BJ (cell line): ENCODE measurements at places on chromosomes 2 and 18. TPM values are rescaled to one million over a fixed set of nuclear protein-coding genes. Genes with fewer than 3 reads are reported as not detected.

Gene TEX44
- not detected in 2 replicates for polyA plus RNA-seq

- no peak for DNase-seq
Observed at GRCh38 chr2:160335441-160335840, 135.4 kb upstream of the ITGB6 start.

DNA sequence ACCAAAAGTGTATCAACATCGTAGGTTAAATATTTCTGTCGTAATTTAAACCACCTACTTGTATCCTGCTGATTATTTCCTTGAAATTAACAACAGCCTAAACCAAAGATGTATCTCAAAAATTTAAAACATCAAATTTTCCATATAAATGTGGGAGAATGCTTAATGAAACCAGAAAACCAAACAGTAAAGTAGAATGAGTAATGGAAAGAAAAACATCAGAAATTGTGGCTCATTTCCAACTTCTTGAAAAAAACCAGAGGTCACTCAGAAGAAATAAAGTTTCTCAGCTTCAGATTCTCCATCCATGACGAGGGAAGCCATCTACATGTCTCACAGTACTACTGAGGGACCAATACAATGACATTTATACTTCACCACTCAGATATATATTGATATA is 296.5 kb downstream of the NOL4 start:
- no peak for DNase-seq

Gene TRIM54
- 0.05 TPM in 1 of 2 replicates, not detected in the other for polyA plus RNA-seq

GRCh38 chr2:11871421-11871820 is 125.0 kb downstream of the LPIN1 start:
- no peak for DNase-seq

Gene GCG
- polyA plus RNA-seq: not detected in 2 replicates

Gene RFTN2
- 0.04 and 0.16 TPM in 2 replicates for polyA plus RNA-seq

Gene SAG
- polyA plus RNA-seq: not detected in 2 replicates

Gene IL1R1
- 37.3 and 43.4 TPM in 2 replicates for polyA plus RNA-seq

- no peak for DNase-seq
Observed at GRCh38 chr2:135818937-135819610, 17.9 kb downstream of the LCT start.

DNA sequence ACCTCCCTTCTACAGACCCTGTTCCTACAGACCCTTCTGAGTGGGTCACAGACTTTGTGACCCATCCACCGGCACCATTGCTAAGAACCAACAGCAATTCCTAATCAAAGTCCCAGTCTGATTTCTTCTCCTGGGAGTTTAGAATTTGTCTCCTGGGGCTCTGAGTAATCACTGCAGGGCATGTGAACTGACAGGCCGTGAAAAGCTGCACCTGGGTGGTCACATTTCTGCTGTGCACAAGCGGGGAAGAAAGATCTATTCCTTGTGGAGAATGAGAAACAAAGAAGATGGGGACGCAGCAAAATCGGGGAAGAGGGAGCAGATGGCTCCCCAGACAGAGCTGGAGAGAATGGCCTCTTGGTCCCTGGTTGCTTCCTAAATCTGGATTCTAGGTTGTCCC is 151.0 kb downstream of the ARL4C start:
- DNase-seq: no peak

Gene FRZB
- polyA plus RNA-seq: 0.23 and 0.28 TPM in 2 replicates

DNA sequence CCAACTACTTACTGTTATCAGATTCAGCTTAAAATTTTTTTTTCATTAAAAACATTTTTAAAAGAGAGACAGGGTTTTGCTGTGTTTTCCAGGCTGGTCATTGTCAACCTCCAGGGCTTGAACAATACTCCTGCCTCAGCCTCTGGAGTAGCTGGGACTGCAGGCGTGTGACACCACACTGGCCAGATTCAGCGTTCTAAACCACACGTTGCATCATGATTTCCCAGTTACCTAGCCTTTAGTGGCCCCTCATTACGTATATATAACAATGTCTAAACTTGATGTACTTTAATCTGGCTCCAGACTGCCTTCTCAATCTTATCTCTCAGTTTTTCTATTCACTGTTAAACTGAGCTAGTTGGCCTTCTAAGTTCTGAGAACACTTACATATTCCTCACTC is 89.6 kb downstream of the COMMD1 start:
- no peak for DNase-seq

DNA sequence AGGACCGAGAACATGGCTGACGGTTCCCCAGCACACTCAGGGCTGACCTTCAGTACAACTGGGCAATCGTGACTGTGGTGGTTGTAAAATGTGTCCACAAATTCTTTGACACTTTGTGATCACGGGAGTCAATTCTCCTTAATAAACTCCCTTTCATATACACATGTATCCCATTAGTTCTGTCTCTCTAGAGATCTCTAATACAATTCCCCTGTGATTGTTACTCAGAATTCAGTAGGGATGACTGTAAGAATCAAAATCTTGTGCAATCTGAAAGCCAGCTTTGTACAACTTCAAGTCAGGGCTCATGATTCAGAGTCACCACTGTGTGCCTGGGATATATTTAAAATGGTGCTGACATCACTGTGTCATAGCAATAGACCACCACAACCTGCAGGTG is 89.5 kb upstream of the LMAN1 start:
- no peak for DNase-seq

GRCh38 chr2:128791985-128792320 is 473.3 kb upstream of the HS6ST1 start:
- no peak for DNase-seq

DNA sequence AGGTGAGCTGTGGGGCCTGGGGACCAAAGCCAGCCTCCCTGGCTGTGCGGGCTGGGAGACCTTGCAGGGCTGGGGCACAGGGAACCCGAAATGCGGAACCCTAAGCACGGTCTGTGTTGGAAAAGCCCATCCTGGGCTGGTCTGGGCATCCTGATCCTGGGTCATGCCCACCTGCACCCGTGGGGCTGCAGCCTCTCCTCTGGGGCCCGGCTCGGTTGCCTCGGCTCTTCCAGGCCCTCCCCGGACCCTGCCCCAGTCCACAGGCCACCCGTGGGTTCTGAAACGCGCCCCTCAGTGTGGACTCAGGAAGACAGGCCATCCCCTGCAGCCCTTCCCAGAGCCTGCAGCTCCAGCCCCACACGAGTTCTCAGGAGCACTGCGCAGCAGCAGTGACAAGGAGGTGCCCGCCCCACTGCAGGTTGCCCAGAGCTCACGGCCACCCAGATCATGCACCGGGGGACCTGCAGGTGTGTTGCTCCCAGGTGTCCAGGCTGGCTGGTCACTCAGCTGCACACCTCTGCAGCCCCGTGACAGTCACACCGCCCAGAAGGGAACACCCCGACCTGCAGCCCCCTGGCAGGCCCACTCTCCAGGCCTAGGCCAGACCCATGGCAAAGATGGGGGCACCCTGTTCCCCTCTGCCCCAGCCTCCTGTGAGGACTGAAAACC is 12.2 kb upstream of the NFATC1 start:
- DNase-seq: no peak

Gene PXDN
- 144 and 212 TPM in 2 replicates for polyA plus RNA-seq

DNA sequence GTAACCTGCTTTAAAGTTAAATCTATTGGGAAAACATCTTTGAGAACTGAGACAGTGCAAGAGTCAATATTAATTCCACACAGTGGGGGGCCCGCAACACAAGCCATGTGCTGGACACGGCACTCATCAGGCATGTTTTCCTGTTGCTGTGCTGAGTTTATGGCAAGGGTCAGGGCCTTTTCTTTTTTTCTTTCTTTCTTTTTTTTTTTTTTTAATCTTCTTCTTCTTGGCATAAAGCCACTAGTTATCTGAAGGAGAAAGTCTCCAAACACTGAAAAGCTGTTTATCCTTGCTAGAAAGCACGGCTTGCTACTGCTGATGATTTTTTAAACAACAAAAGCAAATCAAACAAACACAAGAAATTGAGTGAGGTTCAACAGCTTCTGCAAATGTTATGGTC is 252.1 kb downstream of the ZNF521 start:
- DNase-seq: no peak

Gene NT5C1B
- not detected in 2 replicates for polyA plus RNA-seq

DNA sequence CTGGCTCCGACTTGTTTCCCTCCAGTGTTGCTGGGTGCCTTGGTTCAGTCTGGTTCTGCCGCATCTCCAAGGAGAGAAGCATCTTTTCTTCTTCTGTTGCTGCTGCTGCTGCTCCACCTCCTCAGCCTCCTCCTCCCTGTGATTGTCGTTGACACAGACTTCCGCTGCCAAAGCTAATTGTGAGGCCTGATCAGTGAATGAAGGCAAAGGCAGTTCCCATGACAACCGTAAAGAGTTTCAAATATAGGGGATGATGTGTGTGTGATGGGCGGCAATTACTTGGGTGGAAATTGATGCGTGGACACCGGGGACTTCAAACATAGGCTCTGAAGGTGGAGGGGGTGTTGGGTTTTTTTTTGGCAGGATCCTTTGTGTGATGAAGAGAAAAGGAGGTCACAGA is 13.7 kb downstream of the TET3 start:
- DNase-seq: no peak

DNA sequence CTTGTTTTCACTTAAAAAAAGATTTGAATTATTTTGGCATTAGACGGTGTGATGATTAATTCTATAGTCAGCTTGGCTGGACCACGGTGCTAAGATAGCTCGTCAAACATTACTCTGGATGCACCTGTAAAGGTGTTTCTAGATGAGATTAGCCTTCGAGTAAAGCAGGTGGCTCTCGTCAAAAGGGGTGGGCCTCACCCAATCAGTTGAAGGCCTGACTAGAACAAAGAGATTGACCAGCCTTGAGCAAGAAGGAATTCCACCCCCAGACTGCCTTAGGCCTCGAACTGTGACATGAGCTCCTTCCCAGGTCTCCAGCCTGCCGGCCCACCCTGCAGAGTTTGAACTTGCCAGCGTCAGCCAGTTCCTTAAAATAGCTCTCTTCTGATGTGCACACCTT is 73.4 kb downstream of the TWIST2 start:
- DNase-seq: no peak

GRCh38 chr2:72813841-72814240 is 12.0 kb downstream of the EXOC6B start:
- no peak for DNase-seq

- DNase-seq: no peak
Observed at GRCh38 chr2:222319586-222320435, 21.0 kb upstream of the PAX3 start.

DNA sequence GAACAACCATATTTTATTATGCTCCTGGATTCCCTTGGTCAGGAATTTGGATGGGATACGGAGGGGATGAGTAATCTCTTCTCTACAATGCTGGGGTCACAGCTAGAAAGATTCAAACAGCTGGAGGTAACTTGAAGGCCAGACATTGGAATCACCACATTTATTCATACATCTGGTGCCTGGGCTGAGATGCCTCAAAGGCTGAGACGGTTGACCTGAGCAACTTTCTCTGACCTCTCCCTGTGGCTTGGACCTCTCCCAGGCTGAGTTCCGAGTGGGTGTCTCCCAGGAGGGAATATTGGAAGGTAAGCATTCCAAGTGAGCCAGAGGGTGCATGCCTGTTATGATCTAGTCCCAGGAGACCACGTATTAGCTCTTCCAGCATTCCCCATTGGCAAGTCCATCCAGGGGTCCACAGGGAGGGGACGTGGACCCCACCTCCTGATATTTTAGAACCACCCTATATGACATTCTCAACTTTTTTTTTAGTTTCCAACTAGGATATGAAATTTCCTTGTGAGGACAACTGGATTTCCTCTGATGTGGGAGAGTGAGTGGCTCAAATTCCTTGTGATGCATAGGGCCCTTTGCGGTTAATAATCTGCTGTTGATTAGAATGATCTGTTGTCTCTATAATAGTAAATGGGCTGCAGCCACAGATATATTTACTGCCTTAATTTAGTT is 101.8 kb downstream of the MRPS9 start:
- DNase-seq: no peak

Gene MEP1B
- not detected in 2 replicates for polyA plus RNA-seq

Gene EIF4E2
- polyA plus RNA-seq: 23.1 and 36.4 TPM in 2 replicates

Gene UGT1A5
- polyA plus RNA-seq: not detected in 2 replicates

DNA sequence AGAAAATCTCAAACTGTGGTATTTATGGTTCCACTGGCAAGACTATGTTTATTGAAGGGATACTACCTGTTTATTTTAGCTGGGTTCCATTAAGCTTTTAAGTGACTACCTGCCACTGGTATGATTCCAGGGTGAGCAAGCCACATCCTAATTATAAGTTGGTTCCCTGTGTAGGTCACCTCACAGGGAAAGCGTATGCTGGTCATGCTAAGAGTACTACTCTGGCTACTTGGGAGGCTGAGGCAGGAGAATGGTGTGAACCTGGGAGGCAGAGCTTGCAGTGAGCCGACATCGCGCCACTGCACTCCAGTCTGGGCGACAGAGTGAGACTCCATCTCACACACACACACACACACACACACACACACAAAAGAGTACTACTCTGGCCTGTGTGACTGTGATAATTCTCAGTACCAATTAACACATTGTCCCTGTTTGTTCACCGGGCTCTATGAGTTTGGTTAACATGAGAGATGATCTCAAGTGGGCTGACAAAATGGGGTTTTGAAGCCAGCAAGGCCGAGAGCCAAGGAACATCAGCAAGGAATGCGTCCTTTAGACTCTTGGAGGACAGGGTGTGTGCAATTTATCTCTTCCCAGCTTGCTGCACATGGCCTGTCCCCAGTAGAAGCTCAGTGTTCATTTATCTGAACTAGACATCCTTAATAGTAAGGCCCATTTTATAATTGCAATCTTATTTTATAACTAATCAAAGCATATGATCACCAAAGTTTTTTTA is 15.2 kb upstream of the ITSN2 start:
- DNase-seq: no peak

DNA sequence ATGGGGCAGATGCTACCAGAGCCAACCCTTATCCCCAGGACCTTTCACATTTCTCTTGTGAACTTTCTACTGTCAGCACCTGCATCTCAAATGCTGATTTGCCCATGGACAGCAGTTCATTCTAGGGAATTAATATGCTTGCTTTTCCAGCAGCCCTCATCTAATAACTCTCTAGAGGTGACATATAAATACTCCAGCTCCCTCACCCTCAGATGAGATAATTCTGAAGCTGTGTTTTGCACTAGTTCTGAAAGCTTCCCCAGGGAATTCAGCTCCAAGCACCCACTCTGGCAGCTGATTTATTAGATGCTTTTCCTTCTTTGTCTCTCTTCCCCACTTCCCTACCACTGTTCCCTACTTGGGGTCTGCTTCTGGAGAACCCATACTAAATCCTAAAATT is 62.1 kb downstream of the PLCL1 start:
- DNase-seq: no peak

Gene OTOS
- polyA plus RNA-seq: not detected in 2 replicates

- no peak for DNase-seq
Observed at GRCh38 chr2:64914735-64915509, 74.3 kb upstream of the SLC1A4 start.

- DNase-seq: peak; percentile 46
Observed at GRCh38 chr18:53946594-53946993, 277.9 kb downstream of the MBD2 start.

- no peak for DNase-seq
Observed at GRCh38 chr2:236238751-236239150, 25.5 kb downstream of the ASB18 start.

DNA sequence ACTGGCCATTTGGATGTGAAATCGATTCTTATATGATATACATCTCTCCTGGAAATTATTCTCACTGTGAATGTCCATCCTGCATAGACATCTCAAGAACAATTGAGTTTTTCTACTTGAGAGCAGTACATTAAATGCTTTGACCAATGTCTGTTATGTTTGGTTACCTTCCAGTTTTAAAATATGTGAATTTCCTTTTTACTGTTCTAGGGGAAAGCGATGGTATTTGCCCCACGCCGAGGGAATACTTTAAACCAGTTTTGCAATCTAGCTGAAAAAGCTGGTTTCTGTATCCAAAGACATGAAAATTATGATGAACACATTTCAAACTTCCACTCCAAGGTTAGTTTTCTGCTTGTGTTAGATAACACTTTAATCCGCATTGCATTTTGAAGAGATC is 175.3 kb upstream of the SIX3 start:
- no peak for DNase-seq

GRCh38 chr2:201751566-201751965 is 29.2 kb downstream of the ALS2 start:
- no peak for DNase-seq
